T-helper 9 cell (primary cell): ENCODE measurements at places on chromosomes 7 and 10.

GRCh38 chr7:80722616-80723195 is 84.3 kb downstream of the CD36 start:
- DNase-seq = no peak

GRCh38 chr10:101875068-101875688 is 31.6 kb upstream of the KCNIP2 start:
- no peak for DNase-seq

- no peak for DNase-seq
Measured at GRCh38 chr7:90611115-90611514, 15.0 kb downstream of the CDK14 start.

GRCh38 chr10:21522631-21523406 is 2.7 kb downstream of the SKIDA1 start:
- no peak for DNase-seq

GRCh38 chr7:158244873-158245723 is 342.5 kb downstream of the PTPRN2 start:
- DNase-seq = no peak

DNA sequence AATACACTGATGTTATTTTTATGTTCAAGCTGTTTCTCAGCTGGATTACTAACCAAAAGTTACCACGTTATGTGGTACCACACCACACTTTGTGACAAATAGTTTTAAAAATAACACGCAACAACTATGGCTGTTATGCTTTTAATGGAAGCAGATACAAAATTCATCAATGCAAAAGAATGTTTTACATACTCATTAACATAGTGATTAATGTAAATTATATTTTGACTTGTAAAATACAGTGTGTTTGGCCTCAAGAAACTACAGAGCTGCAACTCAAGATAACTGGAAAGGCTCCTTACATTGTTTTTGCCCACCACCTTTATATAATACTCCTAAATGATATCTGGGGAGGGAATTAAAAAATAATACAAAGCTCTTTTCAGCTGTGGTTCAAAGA is 25.5 kb downstream of the NCOA4 start:
- DNase-seq = no peak

DNA sequence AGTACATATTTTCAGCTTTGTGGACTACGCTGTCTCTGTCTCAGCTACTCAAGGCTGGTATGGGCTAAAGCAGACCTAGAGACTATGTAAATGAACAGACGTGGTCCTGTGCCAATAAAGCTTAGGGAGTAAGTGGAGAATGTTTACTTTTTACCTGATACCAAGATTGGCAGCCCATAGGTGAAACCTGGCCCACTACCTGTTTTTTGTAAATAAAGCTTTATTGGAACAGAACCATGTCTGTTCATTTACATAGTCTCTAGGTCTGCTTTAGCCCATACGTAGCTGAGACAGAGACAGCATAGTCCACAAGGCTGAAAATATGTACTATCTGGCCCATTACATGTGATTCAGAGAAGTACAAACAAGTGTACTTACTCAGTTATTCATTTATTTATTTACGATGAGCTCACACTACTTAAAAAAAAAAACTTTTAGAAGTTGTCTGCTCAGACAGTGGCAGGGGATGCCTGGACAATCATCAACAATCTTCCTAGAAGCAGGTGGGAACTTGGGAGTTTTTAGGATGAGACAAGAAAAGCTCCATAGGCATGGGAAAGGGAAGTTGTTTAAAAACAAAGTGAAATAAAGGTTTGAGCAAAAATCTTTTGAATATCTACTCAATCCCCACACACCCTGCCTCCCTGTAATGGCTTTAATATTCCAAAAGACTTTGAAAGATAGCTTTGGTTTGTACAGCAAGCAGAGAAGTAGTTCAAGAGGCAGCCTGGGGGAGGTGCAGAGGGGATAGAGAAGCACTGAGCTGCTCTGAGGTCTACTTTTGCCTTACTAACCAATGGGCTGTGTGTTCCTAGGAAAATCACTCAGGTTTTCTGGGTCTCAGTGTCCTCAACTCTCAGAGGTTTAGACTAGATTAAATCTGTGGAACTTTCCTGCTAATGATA is 114.4 kb upstream of the AFAP1L2 start:
- no peak for DNase-seq

DNA sequence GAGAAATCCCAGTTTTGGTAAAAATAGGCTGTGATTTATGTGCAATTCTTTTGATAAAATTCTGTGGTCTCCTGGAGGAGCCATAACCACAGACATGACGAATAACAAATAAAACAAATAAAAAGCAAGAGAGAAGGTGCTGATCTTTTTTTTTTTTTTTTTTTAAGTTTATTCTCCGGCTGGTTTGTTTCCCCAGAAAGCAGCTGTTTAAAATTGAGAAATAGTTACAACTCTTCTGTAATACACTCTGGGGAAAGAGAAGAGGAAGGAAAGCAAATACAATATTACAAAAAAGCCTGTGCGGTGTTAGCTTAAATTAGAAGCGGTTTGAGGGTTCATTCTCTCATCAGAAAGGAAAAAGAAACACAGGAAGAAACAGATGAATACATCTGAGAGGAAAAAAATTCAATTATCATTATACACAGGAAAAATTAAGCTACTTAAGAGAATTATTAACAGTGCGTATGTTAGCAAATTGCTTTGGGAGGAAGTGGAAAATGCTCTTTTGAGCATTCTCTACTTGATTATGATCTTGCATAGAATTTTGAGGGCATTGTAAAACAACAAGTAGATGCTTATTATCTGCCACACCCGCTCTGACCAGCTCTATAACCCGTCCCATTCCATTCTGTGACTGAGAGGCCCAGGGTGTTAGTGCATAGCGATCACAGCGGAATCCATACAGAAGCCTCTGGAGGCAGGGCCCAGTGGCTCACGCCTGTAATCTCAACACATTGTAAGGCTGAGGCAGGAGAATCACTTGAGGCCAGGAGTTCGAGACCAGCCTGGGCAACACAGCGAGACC is 40.6 kb upstream of the WAC start:
- no peak for DNase-seq

- DNase-seq = no peak
Measured at GRCh38 chr10:62336404-62336803, 37.8 kb upstream of the ZNF365 start.

DNA sequence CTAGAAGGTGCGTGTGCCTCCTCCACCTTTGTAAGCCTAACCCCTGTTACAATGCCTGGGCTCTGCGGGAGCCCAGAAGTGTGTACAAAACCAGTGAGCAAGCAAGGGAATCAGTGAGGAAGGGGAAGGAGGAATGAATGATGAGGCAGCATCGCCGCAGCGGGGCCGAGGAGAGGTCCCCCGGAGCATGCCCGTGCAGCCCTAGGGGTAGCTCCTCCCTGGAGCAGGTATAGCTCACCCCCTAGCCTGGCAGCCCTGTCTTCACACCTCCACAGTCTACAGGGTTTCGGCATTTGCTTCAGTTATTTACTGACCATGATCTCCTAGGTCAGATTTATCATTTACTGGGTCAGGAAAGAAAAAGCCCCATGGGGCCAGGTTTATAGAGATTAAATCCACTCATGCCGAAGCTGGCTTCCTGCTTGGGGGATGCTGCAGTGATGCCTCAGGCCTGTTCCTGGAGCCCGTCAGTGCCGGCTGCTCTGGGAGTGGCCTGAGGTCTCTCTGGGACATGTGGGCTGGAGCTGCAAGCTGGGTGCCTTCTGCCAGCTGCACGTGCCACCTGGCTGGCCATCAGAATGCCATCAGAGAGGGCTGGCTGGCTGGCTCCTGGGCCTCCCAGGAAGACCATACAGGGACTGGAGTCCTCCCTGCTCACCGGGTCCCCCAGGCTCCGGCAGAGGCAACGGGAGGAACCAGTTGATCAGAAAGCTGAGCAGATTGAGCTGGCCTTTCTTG is 138.9 kb downstream of the GRK5 start:
- no peak for DNase-seq

DNA sequence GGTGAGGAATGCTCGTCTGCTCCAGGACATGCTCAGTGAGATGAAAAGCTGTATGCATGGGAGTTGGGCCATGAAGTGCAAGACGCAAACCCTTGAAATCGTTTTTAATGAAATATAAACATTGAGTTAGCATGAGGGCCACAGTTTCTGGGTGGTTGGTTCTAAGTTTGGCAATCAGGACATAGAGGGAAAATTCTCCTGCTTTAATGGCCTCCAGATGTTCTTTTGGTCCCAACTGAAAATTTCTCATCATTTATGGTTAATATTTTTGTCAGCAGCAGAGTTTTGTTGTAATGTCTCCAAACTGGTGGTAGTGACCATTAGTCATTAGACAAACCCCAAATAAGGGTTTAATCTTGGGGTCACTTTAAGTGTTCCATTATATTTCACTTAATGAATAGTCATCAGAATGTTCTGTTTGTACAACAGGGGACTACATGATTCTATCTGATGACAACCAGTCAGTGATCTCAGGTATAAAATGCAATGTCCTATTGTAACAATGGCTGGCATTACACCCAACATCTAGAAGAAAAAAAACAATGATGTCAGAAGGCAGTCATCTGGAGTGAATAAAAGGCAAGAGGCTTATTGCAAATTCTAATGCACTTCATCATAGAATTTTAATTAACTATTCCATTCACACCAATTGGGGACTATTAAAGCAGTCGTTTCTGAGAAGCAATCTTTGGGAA is 197.4 kb downstream of the JCAD start:
- no peak for DNase-seq

GRCh38 chr10:108696792-108697477 is 1226.4 kb downstream of the XPNPEP1 start:
- no peak for DNase-seq

DNA sequence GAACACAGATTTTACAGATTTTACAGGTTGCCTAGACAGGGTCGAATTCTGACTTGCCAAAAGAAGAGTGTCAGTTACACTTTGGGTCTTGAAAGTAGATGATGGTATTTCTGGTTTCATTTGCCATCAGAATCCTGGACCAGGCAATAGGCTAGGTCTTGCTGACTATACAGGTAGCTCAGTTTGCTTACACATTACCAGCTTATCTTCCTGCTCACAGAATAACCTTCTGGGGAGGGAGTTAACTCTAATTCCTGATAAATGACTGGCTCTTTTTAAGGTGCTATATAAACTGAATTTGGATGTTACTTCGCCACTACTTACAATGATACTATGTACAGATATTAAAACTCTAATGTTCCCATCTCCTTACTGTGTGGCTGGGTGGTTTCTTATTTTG is 39.8 kb downstream of the GBF1 start:
- DNase-seq = no peak

DNA sequence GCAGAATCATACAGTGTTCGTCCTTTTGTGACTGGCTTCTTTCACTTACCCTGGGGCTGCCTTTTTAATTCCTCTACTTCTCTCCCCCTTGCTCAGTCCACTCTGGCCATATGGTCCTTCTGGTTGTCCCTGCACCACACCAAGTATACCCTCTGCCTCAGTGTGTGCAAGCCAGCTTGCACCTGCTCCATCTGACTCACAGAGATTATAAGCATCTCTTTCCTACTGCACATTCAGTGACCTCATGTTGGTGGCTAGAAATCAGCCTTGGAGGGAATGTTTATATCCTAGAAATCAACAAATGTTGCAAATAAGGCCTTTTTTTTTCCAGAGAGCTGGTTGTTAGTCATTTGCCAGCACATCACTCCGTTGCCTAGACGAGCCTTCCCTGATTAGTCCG is 67.5 kb upstream of the C10orf90 start:
- no peak for DNase-seq

- no peak for DNase-seq
Measured at GRCh38 chr7:77912293-77912692, 113.7 kb downstream of the PHTF2 start.

- no peak for DNase-seq
Measured at GRCh38 chr7:42483886-42484285, 246.9 kb upstream of the GLI3 start.

DNA sequence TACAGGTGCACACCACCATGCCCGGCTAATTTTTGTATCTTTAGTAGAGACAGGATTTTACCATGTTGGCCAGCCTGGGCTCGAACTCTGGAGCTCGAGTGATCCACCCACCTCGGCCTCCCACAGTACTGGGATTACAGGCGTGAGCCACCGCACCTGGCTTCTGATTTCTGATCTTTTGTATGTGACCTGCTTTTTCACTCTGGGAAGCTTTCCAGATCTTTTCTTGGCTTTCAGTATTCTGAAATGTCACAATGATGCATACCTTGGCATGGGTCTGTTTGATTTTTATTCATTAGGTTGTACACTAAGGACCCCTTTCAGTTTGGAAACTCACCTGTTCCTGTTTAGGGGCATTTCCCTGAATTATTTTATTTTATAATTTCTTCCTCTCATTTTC is 41.6 kb downstream of the PROSER2 start:
- no peak for DNase-seq
